ENCODE measurements at places on chromosomes 12 and 14. TPM values are rescaled to one million over a fixed set of nuclear protein-coding genes. Genes with fewer than 3 reads are reported as not detected.

GRCh38 chr12:122187466-122187865 is 4.5 kb downstream of the LRRC43 start:
- no peak for DNase-seq

DNA sequence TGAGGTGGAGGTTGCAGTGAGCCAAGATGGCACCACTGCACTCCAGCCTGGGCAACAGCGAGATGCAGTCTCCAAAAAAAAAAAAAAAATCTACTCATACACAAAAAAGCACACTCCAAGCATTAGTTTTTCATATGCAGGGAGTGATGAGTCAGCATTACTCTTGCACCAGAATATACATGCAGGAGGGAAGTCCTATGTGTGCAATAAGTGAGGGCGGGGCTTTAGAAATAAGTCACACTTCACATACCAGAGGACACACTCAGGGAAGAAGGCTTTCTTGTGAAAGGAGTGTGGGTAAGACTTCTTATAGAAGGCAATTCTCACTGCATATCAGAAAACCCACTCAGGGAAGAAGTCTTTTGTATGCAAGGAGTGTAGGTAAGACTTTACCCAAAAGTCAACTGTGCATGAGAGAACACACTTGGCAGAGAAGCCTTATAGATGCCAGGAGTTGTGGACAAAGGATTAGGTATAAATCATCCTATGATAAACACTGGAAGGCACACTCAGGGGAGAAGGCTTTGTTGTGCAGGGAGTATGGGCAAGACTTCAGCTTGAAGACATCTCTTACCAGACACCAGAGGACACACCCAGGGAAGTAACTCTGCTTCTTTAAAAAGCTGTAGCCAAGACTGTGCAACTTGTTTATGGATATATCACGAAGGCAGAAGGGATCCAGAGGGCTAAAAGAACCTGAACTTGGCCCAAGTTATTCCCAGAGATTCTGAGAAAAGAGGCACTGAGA is 50.5 kb downstream of the ATF7 start:
- no peak for DNase-seq

DNA sequence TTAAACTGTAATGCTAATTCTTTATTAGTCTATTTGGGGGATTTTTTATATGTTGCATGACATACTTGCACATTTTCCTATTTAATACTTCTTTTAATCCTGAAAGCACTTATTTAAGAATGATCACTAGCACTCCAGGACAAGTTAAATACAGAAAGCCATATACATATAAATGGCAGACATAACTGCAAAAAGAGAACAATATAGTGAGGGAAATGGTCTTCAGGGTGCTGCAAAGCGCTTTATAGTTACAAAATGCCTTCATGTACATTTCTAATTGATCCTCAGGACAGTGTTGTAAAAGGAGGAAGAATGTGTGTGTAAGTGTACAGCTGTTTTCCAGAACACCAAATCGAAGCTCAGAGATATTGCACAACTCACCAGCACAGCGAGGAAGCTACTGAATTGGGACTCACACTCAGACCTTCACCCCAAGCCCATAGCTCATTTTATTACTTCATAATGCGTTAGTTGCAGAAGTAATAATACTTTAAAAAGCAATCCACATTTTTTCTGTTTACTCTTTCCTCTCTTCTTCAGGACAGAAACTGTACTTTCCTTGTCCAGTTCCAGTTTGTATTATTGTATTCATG is 428.2 kb downstream of the RAD51B start:
- DNase-seq: no peak

DNA sequence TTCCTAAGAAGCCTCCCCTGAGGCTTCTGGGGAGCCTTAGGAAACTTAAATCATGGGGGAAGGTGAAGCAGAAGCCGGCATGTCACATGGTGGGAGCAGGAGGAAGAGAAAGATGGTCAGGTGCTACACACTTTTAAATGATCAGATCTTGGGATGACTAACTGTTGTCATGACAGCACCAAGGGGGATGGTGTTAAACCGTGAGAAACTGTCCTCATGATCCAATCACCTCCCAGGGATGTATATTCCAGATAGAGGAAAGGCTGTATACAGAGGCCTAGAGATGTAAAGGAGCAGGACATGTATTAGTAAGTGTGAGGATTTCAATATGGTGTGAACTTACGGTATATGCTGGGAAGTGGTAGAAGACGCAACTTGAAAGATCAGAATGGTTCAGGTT is 121.1 kb downstream of the CAND1 start:
- no peak for DNase-seq

DNA sequence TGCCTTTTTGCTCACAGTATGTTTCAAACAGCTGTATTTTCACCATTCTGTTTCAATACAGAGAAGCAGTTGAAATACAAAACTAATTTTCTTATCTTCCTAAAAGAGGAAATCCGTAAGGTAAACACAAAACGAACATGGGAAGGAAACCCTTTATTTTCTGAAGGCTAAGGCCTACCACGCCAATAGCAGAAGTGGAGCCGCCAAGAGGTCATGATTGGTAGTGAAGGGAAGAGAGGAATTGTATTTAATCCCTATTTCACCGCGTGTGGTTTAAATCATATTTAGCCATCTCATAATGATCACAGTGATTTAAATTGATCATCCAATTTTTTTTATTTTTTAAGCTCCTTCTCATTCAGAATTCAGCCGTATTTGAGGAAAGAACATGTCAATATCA is 398.2 kb downstream of the PRKD1 start:
- DNase-seq: no peak

STXBP6 gene
- total RNA-seq: 31.1 TPM

DUSP6 gene
- 155 TPM for total RNA-seq

TEX52 gene
- not detected for total RNA-seq

TAS2R8 gene
- total RNA-seq: not detected

TSPAN19 gene
- not detected for total RNA-seq

FANCM gene
- total RNA-seq: 4.5 TPM

All from mucosa of gallbladder (tissue), 1 donor.